CD4-positive, CD25-positive, alpha-beta regulatory T cell (primary cell): ENCODE measurements at places on chromosomes 6 and 20. TPM values are rescaled to one million over a fixed set of nuclear protein-coding genes. Genes with fewer than 3 reads are reported as not detected.

DNA sequence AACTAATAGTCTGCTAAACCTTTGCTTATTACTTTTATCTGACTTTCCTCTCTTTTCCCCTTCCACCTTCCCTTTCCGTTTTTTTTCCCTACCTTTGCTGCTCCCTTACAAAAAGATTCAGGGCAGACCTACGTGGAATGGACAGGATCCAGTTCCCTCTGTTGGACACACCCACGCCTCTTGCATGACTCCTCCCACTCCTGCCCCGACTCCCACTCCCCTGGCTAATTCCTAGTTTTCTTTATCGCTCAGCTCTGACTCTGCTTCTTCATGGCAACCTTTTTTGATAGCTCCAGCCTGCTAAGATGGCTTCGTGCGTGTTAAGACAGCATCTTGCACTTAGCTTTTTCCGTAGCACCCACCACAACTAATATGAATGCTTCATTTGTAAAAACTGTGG is 715.6 kb upstream of the NRSN1 start:
- no peak overlapping the region for H3K4me3 ChIP-seq
- H3K4me1 ChIP-seq: no peaks in the 10 kb centered on the region
- H3K27ac ChIP-seq: no peak overlapping the region
- H3K27me3 ChIP-seq: no peaks in the 10 kb centered on the region
- no peak for DNase-seq

Gene DEFB127
- polyA plus RNA-seq: not detected

Gene CUTA
- 502 TPM for polyA plus RNA-seq

DNA sequence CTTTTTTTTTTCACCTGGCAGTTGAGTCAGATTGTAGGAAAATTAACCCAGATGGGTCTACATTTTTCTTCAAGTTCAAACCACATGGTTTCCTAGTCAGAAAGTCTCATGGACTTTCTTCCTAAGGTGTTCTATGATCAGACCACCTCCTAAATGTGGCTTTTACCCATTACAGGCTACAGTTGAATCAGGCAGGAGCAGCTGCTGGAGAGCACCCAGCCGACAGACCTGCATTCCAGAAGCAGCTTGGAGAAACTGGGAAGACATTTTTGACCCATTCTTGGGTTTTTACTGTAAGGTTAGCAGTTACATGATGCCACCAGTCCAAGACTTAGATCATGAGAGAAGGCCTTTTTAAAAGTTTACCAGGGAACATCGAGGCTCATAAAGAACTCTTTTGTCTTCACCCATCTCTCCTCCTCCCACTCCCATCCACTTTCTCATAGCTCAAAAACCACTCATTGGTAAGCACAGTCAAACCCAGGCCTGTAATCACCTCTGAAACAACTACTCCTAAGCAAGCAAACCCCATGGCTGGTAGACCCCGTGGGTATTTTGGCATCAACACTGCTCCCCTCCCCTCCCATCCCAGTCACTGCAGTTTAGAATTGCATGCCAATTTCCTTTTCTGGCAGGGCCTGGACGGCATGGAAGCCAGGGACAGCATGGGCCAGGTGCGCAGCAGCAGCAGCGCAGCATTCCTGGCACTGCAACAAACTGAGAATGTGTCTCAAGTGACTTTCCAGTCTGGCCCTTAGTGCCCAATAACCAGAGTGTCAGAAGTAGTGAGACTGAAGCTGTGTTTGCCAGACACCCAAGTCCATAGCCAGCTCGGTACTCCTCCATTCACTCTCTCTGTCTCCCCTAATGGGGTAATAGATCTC is 113.7 kb downstream of the CLIC5 start:
- no peak overlapping the region for H3K4me3 ChIP-seq
- H3K4me1 ChIP-seq: no peaks in the 10 kb centered on the region
- no peak for DNase-seq
- no peaks in the 10 kb centered on the region for H3K27me3 ChIP-seq

DNA sequence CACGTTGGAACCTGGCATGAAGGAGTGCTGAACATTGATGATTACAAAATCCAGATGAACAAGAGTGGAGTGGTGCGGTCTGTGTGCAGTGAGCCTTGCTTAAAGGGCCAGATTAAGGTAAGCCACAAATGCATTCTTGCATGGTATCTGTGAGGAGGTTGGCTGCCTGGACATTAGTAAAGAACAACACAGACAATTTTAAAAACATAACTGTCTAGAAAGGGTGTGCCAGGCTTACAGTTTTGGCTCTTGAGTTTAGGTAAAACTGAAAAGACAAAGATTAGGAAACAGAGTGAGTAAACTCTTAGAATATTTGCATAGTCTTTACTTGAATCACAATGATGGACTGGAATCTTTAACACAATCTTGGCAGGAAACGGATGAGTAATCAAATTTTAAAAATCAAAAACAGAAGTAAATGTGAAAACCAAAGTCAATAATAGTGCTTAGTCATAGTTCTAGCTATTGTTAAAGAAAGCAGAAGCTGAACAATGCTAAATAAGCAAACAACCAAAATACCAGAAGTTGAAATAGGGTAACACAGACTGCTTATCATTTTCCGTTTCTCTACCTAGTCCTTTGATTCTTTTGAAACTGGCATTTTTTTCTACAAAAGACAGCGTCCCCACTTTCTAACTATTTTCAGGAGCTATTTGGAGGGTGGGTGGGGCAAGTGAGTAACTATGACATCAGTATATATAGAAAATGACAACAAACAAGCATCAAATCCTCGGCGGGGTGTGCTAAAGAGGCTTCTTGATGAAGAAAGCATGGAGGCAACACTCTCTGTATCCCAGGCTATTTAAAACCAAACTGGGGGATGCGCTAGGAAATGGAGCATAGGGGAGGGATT is 185.8 kb upstream of the RAB32 start:
- H3K4me3 ChIP-seq: no peak overlapping the region
- no peaks in the 10 kb centered on the region for H3K27me3 ChIP-seq
- H3K27ac ChIP-seq: no peak overlapping the region
- H3K4me1 ChIP-seq: no peaks in the 10 kb centered on the region
- no peaks in the 10 kb centered on the region for H3K36me3 ChIP-seq
- no peak for DNase-seq

- peaks cover 3% of the 10 kb centered on the region for H3K36me3 ChIP-seq
- no peak for DNase-seq
- H3K4me1 ChIP-seq: peaks cover 71% of the 10 kb centered on the region
- peak overlapping the region; percentile 93 for H3K4me3 ChIP-seq
- no peaks in the 10 kb centered on the region for H3K27me3 ChIP-seq
- H3K27ac ChIP-seq: peak overlapping the region; percentile 89
Measured at GRCh38 chr20:47355489-47356219, 845 bp downstream of the ZMYND8 start.
